ENCODE measurements at places on chromosomes 11 and 22. TPM values are rescaled to one million over a fixed set of nuclear protein-coding genes. Genes with fewer than 3 reads are reported as not detected.

Gene SPCS2
- 61.2 TPM for total RNA-seq

Gene MS4A12
- total RNA-seq = not detected

Gene DRD2
- not detected for total RNA-seq

Gene THY1
- 59.8 TPM for total RNA-seq

GRCh38 chr22:29275167-29275566 is 7.1 kb downstream of the EWSR1 start:
- DNase-seq = no peak

DNA sequence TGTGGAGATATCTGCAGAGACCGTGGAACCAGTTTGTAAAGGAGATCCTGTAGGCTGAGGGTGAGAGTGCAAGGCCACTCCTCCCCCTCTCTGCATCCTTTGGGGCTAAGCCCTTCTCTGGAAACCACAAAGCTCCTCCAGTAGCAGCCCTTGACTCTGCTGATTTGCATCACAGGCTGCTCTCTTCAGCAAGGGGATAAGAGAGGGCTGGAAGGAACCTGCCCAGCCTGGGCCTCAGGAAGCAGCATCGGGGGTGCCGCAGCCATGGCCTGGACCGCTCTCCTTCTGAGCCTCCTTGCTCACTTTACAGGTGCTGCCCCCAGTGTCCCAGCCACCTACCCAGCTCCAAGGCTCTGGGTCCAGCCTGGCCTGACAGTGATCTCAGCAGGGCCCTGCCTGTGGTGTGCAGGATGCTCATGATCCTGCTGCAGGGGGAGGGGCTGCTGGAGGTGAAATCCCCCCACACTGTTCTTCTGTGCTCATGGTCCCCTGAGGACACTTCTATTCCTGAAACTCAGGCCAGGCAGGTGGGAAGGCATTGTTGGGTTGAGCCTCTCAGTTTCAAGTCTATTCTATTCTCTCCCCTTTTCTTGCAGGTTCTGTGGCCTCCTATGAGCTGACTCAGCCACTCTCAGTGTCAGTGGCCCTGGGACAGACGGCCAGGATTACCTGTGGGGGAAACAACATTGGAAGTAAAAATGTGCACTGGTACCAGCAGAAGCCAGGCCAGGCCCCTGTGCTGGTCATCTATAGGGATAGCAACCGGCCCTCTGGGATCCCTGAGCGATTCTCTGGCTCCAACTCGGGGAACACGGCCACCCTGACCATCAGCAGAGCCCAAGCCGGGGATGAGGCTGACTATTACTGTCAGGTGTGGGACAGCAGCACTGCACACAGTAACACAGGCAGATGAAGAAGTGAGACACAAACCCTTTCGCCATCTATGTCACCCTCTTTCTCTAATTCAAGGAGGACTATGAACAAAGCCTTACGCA is 68.5 kb upstream of the IGLL5 start:
- DNase-seq = no peak

DNA sequence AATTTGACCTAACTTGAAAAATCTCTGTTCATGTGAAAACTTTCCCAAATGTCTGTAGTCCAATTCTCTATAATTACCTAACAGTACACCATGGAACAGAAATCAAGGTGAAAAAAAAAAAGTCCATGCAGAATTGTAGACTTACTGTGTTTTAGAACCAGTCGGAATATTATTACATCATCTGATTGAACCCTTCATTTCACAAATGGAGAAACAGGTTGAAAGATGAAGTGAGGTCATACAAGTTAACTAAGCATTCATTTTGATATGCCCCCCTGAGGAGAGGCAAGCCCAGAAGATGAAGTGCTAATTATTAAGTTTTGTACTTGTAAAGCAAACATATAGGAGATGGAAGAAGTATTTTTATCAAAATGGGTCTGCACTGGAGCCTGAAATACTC is 179.4 kb downstream of the WNT11 start:
- DNase-seq = no peak

DNA sequence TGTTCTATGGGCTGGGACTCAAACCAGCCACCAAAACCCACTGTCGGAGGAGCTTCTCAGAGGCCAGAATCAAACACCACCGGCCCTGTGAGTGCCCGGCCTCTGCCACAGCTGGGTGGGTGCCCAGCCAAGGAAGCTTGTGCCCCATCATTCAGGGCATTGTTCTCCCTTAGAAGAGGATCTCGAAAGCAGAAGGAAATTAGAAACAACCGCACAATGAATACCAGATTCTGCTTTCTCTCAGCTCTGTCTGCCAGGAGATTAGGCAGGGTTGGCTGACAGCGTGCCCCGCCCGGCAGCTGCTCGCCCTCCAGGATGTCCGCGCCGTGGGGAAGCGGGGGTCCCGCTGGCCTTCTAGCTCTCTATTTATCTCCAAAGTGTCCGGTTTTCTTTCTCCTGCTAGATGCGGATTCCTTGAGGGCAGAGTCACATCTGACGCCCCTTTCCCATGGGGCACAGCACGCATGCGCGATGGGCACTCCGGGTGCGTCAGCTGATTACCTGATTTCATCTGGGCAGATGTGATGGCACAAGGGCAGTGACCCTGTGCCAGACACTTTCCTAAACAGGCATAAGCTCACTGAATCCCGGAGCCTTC is 25.5 kb downstream of the SCGB1A1 start:
- peak; percentile 92 for DNase-seq

DNA sequence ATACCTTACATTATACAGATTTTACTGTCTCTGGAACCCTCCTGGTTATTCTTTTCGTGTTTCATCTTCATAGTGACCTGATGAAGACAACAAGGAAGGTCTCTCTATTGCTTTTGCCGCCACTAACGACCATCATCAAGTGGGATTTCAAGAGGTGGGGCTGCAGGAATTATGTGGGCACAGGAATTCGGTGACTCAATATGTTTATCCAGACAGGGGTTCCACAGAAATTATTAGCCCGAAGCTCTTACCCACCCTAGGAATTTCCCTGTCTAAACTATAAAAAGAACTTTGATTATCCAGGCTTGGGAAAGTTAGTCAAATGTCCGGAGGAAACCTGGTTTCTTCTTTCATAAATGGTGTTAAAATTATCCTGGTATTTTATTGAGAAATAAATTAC is 566.8 kb upstream of the TENM4 start:
- no peak for DNase-seq

GRCh38 chr11:92628401-92629292 is 340.8 kb upstream of the MTNR1B start:
- no peak for DNase-seq

Data from sigmoid colon (tissue), 7 donors.